ENCODE measurements at places on chromosomes 2 and 18. TPM values are rescaled to one million over a fixed set of nuclear protein-coding genes. Genes with fewer than 3 reads are reported as not detected.

Gene CFAP65
- total RNA-seq: not detected

Gene PRKAG3
- total RNA-seq: not detected

Gene SERPINB5
- not detected for total RNA-seq

Gene MTHFD2
- total RNA-seq: 188 TPM

Gene ALPI
- not detected for total RNA-seq

GRCh38 chr2:41965909-41966295, 81.9 kb upstream of the PKDCC start:
- DNase-seq: no peak

- no peak for DNase-seq
Observed at GRCh38 chr18:60873708-60874107, 459.5 kb upstream of the CDH20 start.

DNA sequence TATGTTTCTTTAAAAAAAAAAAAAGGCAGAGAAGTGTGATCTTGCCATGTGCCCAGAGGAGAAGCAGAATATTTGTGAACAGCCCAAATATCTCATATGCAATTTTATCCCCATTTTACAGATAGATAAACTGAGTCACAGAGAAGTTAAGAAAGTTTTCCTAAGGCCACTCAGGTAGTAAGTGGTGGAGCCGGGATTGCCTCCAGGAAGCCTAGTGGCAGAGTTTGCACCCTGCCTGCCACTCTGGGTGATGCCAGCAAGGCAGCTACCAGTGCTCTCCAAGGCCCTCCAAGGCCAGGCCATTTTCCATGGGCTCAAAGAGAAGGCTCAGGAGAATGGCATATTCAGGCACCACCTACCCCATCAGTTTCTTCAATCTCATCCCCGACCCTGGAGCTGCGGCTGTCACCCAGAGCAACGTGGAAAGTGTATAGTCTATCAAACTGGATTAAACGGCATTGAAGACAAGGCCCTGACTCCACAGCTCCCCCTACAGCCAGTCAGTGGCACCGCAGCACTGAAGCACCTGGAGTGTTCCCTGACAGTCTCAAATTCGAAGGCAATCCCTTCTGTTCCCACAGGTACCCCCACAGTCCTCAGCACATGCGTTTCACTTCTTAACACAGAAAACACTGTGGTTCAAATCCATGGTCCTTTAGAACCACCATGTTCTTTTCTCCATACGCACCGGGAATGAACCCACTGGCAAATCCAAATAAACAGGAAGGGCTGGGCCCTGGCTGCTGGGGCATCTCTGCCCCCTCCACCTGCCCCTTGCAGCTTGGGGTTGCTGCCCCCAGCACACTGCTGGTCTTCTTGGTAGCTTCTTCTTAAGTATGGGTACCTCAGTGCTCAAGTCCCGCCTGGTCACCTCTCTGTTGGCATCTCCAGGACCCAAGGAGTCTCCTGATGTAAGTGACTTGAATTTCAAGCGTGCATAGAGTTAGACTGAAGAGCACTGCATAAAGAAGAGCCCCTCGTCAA, 175.3 kb downstream of the INHBB start:
- DNase-seq: peak; percentile 60

- no peak for DNase-seq
Observed at GRCh38 chr2:183490489-183490888, 366.2 kb downstream of the NUP35 start.

- no peak for DNase-seq
Observed at GRCh38 chr2:237727363-237727762, 71.2 kb upstream of the RBM44 start.

- no peak for DNase-seq
Observed at GRCh38 chr2:118122594-118123281, 34.5 kb downstream of the INSIG2 start.

DNA sequence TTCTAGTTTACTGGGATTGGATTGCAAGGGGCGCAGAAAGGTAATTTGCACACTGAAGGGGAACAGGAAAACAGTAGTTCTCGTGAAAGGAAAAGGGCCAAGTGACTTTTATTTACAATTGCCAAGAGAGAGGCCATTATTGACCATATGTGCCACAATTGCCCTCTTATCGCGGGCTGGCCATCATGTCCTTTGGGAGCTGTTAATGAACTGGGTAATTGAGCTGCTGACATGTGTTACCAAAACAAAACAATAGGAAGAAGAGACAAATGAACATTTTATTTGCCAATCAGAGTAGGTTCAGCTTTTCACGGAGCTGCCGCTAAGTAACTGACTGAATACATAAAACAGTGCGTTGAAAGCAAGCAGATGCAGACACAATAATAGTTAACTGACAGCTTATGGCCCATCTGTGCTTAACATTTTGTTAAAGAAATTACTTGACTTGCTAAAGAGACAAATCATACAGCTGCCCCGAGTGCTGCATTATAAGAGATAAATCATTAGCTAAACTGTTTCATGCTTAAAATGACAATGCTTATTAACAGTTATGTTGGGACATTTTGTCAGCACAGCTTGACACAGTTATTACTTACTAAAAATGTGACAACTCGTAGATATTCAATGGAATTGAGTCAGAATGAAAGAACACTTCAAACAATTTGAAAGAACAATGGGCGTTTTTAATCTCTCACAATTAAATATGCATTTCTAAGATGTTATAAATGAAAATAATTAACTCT, 57.5 kb downstream of the PAX3 start:
- no peak for DNase-seq

DNA sequence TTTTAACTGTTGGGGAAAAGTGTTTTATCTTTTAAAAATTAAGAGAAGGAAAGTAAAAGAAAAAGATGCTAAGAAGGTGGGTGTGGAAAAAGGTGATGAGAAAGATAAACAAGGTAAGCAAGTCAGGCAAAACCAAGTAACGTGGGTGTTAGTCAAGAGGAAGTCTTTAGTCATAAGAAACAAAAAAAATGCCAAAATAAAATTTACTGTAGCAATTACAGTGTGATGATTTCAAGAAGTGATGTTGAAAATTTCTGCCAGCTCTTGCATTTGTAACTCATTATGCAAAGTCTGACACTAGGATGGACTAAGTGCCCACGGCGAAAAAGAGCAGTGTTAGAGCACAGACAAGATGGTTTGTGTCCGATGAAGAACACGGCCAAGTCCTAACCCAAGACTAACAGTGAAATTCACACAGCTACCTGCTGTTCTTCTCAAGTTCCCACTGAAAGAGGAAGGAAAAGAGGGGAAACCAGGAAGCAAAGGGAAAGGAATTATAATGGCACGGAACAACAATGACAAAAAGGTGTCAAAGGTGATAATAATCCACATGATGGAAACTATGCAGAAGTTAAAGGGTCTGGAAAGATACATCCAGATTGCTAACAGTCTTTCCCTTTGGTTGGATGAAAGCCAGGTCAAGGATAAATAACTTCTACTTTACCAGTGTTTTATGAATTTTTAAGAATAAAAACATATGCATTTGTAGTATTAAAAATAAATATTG, 34.1 kb downstream of the NOL10 start:
- DNase-seq: no peak

DNA sequence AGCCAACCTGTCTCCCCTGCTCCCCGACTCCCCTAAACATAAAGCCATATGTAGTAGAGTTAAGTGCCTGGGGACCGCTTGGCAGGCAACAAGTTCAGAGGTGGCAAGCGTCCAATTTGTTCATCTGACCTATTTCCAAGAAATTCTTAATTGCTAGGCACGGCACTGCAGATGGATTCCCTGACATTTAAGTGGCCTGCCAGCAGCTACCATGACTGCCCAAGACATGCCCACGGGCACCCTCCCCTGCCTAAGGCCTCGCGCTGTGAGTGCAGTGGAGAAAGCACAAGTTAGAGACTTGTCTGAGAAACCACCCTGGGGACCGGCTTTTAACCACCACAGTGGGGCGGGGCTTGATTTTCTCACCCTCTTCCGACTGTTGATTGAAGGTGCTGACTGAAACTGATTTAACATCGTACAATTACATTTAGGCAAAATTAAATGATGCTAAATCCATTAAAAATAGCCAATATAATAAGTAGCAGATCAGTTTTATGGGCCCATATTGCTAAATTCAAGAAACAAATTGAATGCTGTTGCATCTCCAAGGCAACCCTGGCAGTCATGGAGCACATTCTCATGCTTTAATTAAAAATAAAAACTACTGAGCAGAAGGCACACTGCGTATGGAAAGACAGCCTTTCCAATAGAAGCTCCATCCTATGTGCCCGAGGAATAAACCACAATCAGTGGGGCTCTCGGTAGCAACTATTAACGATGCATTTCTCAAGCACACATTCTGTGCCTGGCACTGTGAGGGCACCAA, 163.6 kb upstream of the ACAA2 start:
- no peak for DNase-seq

DNA sequence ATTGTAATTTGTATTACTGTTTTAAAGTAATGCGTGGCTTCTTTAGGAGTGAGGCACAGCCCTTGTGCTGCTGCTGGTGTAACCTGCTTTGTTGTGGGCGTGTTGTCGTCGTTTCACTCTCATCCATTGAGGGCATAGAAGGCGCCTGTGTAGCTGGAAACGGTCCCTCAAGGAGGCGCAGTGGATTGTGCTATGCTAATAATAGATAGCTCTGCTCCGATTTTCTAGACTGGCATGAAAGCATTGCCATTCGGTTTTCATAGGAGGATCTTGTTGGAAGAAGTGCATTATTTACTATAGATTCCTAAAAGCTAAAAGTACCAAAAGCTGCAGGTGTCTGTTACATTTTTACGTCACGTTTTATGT, 17.9 kb downstream of the RAB12 start:
- DNase-seq: no peak

DNA sequence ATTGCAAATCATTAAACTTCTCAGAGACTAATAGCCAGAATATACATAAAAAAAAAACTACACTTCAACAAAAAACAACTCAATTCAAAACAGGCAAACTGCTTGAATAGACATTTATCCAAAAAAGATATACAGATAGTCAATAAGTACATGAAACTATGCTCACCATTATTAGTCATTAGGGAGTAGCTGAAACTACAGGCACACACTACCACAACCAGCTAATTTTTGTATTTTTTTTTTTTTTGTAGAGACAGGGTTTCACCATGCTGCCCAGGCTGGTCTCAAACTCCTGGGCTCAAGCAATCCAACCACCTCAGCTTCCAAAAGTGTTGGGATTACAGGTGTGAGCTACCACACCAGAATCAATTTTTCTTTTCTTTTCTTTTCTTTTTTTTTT, 16.9 kb downstream of the RPRD1A start:
- no peak for DNase-seq

GRCh38 chr2:128640845-128641360, 322.2 kb upstream of the HS6ST1 start:
- DNase-seq: no peak

GRCh38 chr2:162243294-162243693, at the start of gene FAP:
Gene FAP, minus strand, starts transcription at chr2:162243445. Its CDS starts 118 bp downstream, at chr2:162243327.
- DNase-seq: no peak

DNA sequence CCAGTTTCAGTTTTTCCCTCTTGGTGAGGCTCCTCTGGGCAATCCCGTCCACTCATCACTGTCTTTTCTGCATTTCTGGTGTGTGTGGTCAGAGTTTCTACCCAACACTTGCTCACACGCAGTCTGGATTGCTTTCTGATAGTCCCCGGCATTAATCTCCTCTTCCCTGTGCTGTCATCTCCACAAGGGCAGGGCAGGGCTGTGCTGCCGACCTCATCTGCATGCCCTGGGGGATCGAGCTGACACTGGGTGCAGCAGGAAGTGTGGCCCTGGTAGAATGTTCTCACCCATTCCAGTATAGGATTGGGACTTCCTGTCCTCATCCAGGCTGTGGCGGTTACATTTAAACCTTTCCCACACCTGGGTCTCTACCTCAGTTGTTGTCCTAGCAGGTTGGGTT, 80.0 kb upstream of the FAM136A start:
- no peak for DNase-seq

- no peak for DNase-seq
Observed at GRCh38 chr2:110638952-110639695, 38.7 kb downstream of the BUB1 start.

DNA sequence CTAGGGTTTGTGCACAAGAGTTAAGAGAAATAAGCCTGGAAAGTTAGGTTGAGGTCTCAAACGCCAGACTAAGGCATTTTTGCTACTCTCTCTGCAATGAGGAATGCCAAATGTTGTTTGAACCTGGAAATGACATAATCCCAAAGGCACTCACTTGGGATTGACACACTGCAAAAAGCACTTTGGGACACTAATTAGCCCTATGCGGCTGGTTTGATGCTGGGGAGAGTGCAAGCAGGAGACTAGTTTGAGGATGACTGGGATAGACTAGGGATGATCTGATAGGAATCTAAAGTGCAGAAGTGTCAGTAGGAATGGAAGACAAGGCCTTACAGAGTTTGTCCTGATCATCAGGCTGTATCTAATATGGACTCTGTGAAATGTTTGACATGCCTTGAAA, 469.0 kb downstream of the SLC4A3 start:
- no peak for DNase-seq

GRCh38 chr2:25673300-25674076, at the start of gene DTNB:
Gene DTNB, minus strand, starts transcription at chr2:25673577. Its CDS starts 20,917 bp downstream, at chr2:25652660.
- peak; percentile 31 for DNase-seq

DNA sequence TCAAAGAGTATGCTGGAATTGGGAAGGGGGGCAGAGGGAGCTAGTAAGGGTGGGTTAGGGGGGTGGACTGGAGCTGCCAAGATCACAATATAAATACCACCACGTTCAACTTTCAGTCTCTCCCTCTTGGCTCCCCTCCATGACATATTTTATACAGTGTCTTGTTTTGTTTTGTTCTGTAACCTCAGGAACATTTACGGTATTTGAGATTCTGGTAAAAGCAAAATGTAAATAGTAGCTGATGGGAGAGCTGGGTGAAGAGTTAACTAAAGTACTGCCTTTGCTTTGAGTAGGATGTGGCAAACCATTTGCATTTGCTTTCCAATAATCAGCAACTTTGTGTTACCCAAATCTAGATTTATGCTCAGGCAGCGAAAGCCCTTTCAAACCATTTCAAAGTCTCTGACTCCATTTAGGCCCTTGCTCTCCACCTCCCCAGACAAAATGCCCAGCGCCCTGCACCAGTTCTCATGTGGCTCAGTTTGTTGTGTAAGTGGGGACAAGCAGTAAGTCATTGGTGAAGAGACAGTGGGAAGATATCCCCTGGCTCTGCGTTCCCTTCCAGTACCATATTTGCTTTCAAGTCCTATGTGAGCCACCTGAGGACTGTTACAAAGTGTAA, 17.4 kb downstream of the IRS1 start:
- DNase-seq: no peak

DNA sequence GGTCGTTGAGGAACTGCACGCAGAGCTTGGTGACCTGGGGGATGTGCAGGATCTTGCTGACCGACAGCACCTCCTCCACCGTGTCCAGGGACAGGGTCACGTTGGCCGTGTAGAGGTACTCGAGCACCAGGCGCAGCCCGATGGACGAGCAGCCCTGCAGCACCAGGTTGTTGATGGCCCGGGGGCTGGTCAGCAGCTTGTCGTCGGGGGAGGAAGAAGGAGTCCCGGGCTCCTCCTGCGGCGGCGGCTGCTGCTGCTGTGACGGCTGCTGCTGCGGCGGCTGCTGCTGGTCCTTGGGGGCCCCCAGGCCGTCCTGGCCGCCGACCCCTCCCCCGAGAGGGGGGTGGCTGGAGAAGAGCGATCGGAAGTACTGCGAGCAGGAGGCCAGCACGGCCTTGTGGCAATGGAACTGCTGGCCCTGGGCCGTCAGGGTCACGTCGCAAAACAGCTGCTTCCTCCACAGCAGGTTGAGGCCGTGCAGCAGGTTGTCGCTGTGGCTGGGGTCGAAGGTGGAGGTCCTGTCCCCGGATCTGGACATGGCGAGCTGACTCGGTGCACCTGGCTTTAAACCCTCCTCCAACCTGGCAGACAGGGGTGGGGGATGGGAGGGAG, 2.7 kb downstream of the KLHL14 start:
- DNase-seq: peak; percentile 25

Data from HepG2 (cell line).